ENCODE measurements at places on chromosomes 3 and 15.
A peak's percentile ranks its signal among the peaks of the same experiment; 100 is the strongest.

DNA sequence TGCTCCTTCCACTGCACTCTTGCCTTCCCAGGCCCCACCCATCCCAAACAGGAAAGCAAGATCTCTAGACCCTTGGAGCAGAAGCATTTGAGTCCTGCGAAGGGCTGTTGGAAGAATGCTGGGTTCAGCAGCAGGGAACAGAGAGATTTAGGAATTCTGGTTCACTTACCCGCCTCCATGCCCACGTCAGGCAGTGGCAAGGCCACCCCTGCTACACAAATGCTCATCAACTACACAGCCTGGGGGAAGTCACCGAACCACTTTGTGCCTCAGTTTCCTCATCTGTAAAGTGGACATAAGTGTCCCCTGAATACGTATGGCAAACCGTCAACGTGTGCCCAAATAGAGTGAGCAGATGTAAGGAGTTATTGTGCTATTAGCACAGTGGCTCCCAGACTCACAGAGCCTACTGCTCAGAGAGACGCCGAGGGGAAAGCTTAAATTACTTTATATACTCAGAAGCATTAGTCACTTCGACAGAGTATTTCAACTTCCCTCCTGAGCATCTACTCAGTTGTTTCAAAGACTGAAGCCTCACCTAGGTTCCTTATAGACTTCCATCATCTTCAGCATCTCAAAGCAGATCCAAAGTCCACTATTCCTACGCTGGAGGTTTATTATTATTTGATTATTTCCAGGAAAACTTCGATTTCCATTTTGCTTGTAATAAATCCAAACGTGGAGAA, 905 bp downstream of the HOMER2 start:
- DNase-seq: no peak

- no peak for DNase-seq
Measured at GRCh38 chr15:62737551-62737950, 305.0 kb upstream of the TPM1 start.

DNA sequence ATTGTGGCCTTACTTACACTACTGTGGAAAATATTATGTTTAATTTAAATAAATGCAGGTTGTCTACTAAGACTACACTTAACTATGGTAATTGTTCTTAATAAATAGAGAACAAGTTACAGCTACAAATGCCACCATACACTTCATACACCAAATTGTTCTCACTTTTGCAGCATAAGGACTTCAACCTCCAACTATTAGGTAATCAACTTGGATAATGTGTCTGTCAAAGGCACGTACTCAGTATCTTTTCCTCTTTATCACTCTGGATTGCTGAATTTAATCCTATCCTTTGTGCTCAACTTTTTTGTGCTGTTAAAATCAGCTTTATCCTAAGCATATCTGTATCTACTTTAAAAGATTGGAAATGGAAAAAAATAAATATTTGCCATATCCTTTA, 41.6 kb upstream of the TMEM87A start:
- DNase-seq: no peak

- DNase-seq: peak; percentile 42
Measured at GRCh38 chr15:99343881-99344551, 92.7 kb downstream of the LRRC28 start.

- no peak for DNase-seq
Measured at GRCh38 chr3:16802389-16802788, 82.4 kb upstream of the PLCL2 start.

DNA sequence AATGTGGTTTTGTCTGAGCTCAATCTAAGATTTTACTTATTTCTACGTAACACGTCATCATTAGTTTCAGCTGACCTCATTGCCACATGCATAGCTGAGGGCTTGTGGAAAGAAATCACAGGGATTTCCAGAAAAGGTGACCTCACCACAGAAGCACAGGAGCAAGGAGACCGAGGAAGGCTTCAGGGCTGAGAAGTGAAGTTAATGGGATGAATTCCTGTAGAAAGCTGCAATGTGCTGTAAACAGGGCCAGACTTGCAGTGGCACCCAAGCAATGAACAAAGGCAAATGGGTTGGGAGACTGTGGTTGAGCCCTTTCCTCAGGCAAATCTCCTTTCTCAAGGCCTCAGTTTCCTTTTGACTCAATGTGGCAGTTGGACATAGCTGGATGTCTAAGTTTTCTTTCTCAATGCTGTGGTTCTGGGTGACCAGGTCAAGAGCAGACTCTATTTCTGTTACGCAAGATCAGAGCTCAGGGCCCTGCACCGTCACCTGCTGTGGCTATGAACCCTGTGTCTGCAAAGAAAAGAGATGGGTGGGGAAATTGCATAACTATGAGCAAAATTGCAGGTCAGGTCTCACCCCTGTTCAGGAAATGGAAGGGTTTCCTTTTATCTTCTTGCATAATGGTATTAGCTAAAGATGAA, 252.2 kb upstream of the TBL1XR1 start:
- DNase-seq: peak; percentile 3

- DNase-seq: no peak
Measured at GRCh38 chr3:20136231-20136630, 49.8 kb downstream of the SGO1 start.

DNA sequence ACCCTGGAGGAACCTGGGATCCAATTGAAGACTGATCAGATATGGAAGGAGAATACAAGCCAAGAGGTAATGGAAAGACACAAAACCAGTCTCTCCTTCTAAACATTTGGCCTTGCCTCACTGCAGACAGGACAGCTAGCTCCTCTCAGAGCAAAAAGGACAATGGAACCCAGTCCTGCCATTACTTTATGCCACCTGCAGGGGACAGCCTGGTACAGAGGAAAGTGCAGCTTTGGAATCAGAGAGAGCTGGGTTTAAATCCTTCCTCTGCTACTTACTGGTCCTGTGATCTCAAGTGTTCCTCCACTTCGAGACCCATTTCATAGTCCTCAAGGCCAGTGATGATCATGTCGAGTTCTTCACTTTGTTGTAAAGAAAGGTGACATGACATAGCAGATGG, 159.4 kb upstream of the SMAD3 start:
- no peak for DNase-seq

DNA sequence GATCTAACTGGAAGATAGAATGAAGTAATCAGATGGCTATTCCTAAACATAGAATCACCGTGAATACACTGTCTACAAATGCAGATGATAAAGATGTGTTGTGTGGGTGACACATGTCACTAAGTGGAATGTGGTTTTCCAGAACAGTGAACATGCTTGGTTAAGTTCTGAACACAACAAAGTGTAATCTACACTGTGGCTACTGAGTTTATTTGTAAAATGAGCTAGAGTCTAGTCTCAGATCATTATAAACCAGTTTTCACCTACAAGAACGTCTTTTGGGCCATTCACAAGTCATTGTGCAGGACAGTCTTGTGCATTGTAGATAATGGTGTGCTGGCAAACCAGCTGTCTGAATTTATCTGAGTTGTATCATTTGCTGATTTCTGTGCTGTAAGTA, 35.3 kb downstream of the OXNAD1 start:
- DNase-seq: no peak

Data from activated T-cell treated with anti-CD3 and anti-CD28 coated beads, Interleukin-2, amount 50 U/mL, for 72 hours (primary cell).